Sciatic nerve (tissue), 2 donors: ENCODE measurements at places on chromosomes 2 and 18. TPM values are rescaled to one million over a fixed set of nuclear protein-coding genes. Genes with fewer than 3 reads are reported as not detected.

LYG2 gene
- total RNA-seq: not detected

ADRA2B gene
- total RNA-seq: 3.2 TPM

DNA sequence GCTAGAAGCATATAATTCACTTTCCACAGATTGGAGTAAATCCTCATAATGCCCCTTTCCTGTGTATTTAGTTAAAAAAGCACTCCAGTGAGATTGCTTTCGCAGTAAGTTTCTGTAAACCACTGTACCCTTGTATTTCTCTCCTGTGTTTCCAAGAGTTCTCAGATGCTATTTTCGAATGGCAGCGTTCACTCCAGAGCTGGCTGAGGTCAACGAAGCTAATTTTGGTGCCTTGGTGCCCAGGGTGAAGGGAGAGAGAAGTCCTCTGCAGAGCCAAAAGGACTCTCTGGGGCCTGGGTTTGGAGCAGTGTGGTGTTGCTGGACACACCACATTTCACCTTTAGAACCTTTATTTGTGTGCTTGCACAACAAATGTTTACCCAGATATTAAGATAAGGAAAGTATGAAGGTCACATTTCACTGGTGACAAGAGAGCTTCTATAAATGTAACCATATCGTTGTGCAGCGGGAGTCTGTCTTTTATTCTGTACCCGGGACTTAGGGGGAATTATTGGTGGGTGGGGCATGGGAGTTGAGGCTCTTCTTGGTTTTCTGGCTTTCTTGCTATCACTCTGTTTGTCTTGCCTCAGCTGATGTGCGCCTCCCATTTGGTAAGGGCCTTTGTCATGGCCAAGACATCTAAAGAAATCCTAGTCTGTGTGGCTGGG, 9.9 kb downstream of the EPAS1 start:
- DNase-seq: no peak

GRCh38 chr2:8626572-8626971, 55.3 kb upstream of the ID2 start:
- DNase-seq: peak; percentile 41

- DNase-seq: peak; percentile 91
Observed at GRCh38 chr2:17518212-17519154, at the start of gene RAD51AP2. TSS of gene RAD51AP2 (minus strand) at chr2:17518440. CDS start at chr2:17518415, 25 bp downstream.

- DNase-seq: no peak
Observed at GRCh38 chr18:74731097-74731496, 133.4 kb downstream of the ZNF407 start.

DNA sequence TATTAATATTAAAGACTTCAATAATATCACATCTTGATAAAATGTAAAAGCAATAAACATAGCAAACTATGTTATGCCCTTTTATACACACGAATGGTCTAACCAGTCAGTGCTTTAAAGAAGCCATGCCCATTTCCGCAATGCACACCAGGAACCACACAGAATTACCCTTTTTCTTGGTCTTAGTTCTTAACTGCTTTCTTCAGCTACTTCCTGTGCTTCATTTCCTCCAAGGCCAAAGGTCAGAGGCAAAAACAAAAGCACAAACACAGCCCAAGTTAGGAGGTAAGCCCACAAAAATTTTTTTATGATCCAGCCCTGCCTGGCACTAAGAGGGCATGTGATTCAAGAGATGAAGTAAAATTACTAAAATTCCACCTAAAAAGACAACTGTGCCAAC, 267.2 kb downstream of the FBXO15 start:
- no peak for DNase-seq

BBS5 gene
- 13.5 TPM for total RNA-seq

DNA sequence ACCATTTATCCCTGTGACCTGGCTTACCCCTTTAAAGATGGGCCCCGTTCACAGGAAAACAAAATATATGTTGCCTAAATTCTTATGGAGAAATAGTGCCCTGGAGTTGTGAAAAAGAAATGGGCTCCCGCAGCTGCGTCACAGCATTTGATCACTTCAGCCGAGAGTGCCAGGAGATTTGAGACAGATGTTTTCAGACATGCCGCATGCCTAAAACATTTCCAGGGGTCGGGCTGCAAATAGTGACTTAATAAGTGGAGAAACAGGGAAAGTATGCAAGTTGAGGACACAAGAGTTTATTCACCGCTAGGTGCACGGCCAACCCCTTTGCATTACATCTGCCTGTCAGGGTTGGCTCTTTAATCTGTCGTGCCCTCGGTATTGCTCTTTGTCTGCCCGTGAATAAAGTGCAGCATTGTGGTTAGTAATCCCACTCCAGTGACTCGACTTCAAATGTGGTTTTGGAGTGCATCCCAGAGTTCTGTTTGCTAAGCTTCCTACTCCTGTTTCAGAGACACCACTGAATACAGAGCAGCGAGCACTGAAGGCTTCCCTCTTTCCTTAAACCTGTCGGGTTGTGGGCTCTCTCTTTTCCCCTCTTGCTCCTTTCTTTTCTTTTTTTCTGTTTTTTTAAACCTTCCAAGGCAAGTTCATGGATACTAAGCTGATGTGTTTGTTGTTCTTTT, 187.5 kb downstream of the LTBP1 start:
- DNase-seq: peak; percentile 71
